ENCODE measurements at places on chromosomes 4 and X.

GRCh38 chr4:13541720-13542576 lies 2.4 kb downstream of the NKX3-2 start:
- peak; percentile 23 for DNase-seq

- no peak for DNase-seq
Observed at GRCh38 chr4:124104101-124104500, 608.4 kb downstream of the ANKRD50 start.

DNA sequence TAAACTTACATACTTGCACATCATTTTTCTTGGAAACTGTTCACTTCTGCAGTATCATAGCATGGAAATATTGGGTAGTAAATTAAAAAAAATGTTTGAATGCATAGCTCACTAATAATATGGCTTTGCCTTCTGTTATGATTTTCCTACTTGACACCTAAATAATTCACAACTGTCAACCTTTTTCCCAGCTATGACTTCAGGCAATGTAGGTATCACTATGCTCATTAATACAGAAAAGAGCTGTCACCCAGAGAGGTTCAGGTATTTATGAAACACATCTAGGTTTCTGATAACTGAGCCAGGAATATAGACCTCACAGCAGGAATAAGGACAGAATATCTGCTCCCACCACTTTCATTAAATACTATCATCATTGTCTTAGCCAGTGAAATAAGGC lies 289.5 kb downstream of the ACTRT1 start:
- no peak for DNase-seq

DNA sequence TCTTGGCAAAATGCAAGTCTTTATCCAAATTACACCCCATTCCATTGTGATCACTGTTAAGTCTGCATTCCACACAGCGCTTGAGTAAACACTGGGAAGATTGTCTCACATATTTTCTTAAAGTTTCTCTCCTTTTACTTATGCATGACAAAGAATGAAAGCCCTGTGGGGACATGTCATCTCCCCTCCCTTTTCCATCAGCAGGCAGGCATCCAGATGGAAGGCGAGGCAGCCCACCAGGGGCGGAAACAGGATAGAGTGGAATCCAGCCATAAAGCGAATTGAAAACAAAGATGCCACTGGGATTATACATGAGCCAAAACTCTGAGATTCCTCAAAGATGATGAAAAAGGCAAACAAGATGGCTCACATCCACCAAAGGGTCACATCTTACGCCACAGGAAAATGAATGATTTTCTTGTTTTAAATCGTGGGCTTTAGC lies 78.2 kb downstream of the AFAP1 start:
- DNase-seq: no peak

GRCh38 chr4:57655342-57655741 lies 545.2 kb upstream of the IGFBP7 start:
- no peak for DNase-seq

DNA sequence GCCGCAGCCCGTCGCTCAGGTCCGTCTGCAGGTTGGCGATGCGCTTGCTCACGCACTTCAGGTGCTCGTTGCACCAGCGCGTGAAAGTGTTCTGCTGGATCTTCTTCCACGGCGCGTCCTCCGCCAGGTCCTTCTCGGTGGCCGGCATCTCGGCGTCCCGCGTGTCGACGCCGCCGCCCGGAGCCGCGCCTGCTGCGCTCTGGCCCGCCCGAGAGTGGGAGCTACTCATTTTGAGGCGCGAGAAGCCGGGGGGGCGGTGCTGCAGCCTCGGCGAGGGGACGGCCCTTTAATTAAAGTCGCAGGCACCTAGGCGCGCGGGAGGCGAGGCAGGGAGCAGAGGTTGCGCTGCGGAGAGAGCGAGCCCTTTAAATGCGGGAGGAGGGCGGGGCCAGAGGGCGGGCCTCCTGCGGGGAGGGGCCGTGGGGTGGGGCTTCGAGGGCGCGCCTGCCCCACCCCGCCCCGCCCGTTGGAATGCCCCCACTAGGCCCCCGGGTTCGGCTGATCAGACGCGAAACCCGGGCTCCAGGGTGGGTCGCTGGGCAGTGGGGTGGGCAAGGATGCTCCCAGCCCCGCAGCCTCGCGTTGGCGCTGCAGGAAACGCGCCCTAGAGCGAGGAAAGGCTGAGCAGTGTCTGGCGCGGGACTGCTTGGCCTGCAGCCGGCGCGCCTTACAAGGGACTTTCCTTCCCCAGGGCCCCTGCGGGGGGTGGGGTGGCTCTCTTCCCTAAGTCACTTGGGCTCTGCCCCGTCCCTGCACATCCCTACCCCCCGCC lies 3.2 kb downstream of the FLNA start:
- DNase-seq: peak; percentile 93

GRCh38 chr4:165627128-165627527 lies 245.9 kb upstream of the TLL1 start:
- DNase-seq: no peak

DNA sequence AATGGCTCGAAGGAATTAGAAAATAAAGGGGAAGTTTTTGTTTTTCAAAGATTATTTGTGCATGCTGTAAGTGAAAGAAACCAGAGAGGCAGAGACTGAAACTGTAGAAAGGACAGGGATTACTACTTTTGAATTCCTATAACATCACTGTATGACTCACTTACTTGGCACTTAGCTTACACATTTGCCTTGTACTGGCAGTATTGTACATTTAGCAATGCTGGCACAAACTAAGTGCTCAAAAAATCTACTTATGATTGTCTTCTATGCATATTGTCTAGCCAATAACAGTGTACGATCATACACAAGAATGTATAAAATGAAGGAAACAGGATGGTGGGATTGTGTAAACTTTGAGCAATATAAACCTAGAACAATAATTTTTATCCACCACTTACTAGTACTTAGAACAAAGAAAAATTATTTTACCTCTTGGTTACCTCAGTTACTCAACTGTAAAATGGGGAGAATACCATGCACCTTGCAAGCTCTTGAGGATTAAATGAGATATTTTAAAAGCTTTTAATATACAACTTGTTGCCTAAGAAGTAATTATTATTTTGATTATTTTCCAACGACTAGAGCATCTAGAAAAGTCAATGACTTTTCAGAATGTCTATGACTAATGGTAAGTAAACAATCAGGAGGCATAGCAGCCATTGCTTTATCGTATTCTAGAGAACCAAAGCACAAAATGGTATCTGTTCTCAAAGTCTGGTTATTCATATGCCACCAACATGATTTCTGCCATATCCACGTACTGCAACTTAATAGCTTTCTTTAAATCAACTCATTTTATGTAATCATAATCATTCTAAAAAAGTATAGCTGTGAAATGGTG lies 4.7 kb downstream of the FAM120C start:
- DNase-seq: no peak

DNA sequence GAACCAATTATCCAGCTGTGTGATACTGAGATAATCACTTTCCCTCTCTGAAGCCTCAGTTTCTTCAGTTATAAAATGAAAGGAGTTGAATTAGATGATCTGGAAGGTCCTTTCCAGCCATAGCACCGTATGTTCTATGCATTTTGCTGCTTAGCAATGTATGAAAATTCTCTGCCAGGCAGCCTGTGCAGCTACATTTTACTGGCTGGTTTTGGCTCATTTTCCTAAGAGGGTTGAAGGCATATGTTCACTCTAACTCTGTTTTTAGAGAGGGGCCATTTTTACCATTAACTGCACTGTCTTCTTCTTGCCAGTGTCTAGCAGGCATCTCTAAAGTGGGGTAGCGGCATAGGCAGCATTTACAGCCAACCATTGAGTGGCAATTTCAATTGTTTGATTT lies 26.1 kb downstream of the TRPC5 start:
- no peak for DNase-seq

GRCh38 chr4:27701606-27702005 lies 841.0 kb downstream of the STIM2 start:
- no peak for DNase-seq

DNA sequence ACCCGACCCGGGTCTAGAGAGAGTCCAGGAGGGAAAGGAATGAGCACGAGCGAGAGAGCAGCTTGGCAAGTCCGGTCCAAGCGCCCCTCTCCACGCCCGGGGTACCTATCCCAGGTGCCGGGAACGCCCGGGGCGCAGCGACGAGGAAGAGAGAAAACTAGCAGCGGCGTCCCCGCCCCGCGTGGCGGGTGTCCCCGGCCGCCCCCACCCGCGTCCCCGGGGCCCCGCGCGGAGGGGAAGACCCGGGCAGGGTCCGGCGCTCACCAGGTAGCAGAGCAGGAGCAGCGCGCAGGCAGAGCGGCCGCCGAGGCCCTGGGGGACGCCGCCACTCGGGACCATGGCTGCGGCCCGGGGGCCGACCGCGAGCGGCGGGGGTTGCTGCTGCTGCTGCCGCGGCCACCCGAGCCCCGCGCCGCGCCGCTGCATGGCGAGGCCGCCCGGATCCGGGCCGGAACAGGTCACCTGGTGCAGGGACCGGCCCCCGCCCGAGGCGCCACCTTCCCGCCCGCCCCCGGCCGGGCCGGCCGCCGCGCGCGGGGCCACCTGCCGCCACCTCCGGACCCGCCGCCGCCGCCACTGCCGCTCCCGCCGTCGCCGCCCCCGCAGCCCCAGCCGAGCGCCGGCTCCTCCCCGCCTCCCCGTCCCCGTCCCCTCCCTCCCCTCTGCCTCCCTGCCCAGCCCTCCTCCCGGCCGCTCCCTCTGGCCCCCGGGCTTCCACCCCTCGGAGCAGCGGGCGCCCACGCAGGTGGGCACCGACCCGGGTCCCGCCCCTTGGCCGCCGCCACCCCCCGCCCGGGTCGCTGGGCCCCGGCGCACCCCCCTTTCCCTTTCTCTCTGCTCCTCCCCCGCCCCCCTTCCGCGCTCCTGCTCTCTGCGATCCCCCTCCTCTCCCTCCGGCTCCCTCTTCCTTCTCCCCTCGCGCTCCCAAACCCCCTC lies at the start of gene SEL1L3:
TSS of gene SEL1L3 (minus strand) at position 578 of the 936 bp plus-strand sequence. CDS start at position 426, 152 bp downstream.
- DNase-seq: peak; percentile 40

DNA sequence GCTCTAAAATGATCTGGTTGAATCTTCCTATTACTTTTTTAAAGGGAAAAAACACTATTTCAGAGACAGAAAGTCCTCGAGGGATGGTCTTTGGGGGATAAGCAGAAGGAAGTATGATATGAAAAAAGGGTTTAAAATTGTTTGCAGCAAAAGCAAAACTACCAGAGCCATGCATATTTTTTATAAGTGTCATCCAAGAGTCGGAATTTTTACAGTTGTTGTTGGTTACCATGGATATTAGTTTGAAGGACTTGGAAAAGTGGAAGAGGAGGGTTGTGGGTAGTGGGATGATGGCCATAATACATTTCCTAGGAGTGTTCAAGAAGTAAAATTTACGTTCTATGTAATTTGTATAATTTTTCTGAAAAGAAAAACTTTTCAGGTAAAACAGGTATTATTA lies 134.4 kb downstream of the PCDH7 start:
- DNase-seq: no peak

DNA sequence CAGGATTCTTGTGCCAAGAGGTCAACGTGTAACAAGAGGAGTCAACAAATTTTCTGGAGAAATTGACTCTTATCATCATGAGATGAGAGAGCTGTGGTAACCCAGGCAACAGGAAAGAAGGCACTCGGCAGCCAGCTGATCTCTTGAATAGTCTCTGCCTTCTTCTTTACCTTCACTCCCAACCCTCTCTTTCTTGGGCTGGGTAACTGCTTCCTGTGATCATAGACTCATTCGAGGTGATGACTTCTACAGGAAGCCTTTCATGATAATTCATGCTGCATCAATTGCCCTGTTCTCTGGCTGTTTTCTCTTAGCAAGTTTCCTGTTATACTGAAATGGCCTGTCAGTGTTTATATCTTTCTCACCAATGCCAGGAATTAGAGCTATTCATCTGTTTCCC lies 70.8 kb upstream of the FSTL5 start:
- no peak for DNase-seq

DNA sequence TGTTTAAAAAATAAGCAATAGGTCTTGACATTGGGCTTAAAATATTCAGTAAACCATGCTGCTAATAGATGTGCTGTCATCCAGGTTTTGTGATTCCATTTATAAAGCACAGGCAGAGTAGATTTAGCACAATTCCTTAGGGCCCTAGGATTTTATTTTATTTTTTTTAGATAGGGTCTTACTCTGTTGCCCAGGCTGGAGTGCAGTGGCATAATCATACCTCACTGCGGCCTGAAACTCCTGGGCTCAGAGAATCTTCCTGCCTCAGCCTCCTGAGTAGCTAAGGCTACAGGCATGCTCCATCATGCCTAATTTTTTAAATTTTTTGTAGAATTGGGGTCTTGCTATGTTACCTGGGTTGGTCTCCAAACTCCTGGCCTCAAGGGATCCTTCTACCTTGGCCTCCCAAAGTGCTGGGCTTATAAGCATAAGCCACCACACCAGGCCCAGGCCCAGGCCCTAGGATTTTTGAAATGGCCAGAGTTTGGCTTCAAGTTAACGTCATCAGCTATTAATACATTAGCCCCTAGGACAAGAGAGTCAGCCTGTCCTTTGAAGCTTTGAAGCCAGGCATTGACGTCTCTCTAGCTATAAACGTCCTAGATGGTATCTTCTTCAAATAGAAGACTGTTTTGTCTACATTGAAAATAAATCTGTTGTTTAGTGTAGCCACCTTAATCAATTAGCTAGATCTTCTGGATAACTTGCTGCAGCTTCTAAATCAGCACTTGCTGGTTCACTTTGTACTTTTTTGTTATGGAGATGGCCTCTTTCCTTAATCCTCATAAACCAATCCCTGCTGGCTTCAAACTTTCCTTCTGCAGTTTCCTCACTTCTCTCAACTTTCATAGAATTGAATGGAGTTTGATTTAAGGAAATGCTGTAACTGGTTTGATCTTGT lies 35.8 kb downstream of the EIF2S3 start:
- no peak for DNase-seq

GRCh38 chrX:112008724-112009123 lies 73.9 kb downstream of the TRPC5 start:
- no peak for DNase-seq

DNA sequence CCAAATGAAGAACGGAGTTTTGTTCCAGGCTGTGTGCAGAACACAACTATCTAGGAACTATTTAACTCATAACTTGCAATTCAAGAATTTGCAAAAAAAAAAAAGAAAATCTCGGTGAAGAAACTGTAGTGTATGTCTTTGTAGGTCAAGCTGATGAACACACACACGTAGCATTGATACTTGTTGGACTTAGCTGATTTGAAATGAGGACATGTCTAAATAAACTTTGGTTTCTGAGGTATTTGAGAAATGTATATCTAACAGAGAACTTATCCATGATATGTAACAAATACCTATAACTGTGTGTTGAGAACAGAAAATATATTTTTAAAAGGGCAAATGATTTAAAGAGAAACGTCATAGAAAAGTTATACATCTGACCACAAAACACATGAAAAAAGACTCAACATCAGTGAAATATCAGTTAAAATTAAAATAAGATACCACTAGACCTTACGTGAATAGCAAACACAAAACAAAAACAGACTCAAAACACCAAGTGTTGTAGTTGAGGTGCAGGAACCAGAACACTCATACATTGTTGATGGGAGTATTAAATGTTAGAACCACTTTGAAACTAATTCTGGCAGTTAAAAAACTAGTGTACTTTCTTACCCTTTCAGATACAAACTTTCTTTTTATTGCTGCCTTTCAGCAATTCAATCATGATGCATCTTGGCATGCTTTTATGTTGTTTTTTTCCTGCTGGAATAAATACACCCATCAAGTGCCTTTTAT lies 1535.8 kb upstream of the PCDH10 start:
- DNase-seq: no peak

- no peak for DNase-seq
Observed at GRCh38 chr4:156053174-156053573, 99.5 kb upstream of the CTSO start.

Measured in cerebellar cortex (tissue), 1 donor.